ENCODE measurements at places on chromosomes 2 and 18.

- no peak for DNase-seq
These were observed 80.0 kb downstream of the ZNF516 start for GRCh38 chr18:76414936-76415621.

- DNase-seq, result no peak
These were observed 10.3 kb downstream of the MOCOS start for GRCh38 chr18:36197511-36198166.

DNA sequence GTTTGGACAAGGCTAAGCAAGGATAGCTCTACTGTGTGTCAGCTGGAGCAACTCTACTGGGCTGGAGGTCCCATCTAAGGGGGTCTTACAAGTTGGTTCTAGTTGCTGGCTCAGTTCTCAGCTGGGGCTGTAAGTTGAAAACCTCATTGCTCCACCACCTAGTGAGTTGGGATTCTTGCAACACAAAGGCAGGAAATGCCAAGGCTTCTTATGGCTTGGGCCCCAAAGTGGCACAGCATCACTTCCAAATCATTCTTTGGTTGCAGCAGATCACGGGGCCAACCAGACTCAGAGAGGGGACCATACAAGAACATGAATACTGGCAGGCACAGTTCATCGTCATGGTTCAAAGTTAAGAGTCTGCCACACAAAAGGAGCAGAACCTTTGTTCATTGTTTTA lies 332.7 kb downstream of the LRRTM1 start:
- DNase-seq, result no peak

DNA sequence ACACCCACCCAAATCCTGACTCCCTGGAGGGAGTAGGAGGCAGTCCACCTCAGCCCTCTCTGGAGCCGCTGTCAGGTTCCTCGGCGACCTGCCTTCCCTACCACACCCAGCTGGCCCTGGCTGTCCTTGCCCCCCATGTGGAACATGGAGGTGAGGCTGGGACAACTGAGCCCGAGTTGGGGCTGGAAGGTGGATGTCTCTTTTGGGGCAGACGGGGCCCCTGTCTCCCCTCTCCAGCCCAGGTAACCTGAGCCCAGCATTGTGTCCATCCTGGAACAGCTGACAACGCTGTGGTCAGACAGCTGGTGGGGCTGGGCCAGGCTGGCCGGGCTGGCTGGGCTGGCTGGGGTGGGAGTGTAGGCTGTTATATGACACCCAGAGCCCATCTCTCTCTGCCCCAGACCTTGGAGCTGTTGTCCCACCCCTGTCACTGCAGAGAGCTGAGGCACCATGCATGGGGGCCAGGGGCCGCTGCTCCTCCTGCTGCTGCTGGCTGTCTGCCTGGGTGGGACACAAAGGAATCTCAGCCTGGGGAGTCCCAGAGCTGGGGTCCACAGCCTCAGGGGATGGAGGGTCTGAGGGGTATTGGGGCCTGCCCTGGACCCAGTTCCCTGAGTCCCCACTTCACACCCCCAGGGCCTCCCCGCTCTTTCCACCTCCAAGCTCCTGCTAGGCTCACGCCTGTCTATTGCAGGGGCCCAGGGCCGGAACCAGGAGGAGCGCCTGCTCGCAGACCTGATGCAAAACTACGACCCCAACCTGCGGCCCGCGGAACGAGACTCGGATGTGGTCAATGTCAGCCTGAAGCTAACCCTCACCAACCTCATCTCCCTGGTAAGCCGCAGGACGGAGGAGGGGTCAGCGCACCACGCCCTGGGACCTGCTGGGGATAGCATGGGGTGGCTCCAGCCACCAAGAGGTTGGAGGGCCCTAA lies at the start of gene CHRNG:
CHRNG (plus strand) TSS at position 395 of the 934 bp plus-strand sequence; CDS start at position 451, 56 bp downstream.
- DNase-seq, result no peak

GRCh38 chr2:72263776-72264060 lies 116.1 kb upstream of the CYP26B1 start:
- DNase-seq, result no peak

DNA sequence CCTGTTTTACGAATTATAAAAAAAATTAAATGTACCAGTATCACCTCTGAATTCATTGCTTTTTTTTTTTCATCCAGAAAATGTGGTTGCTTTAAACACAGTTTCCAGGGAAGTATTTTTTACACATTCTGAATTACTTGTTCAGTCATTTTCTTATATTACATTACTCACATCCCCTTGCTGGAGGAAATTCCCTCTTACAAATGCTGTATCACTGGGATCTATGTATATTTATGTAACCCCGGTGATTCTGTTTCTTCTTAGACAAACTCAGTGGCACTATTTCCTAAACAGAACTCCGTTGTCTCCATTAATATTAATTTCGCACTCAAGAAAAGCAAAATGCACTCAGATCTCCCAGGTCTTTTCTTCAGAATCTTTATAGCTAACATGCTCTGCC lies 1078.5 kb upstream of the ZEB2 start:
- no peak for DNase-seq

DNA sequence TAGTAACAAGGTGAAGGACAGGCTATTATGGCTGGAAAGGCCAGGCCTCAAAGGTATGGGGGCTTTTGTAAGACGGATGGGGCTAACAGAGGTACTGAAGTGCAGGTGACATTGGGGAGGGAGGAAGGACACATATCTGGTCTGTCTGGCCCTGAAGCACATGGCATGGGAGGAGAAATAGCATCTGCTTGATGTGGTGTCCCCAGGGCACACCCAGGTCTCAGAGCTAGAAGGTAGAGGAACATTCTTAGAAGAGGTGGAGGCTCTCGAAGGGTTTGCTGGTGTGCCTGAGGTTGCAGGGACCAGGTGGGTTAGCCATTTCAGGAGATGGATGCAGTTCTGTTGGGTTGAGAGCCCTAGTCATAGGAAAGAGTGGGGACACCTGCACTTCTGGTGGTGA lies 9.5 kb downstream of the RALB start:
- DNase-seq, result no peak

DNA sequence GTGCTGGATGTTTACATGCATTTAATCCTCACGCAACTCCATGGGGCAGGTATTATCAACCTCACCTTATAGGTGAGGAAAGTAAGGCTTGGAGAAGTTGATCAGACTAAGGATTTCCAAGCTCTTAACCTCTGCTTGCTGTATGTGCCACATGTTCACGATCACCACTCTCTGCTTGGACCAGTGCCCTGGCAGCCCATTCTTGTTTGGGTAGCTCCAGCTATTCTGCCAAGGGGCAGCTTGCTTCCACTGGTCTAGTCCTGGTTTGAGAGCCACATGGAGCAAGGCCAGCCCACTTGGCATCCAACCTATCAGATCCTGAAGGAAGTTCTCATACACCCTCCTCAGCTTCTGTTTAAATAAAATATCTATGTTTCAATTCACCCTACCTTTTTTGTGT lies 14.3 kb downstream of the PLB1 start:
- no peak for DNase-seq

- DNase-seq, result no peak
These were observed 288.9 kb upstream of the ETAA1 start for GRCh38 chr2:67108231-67108630.

DNA sequence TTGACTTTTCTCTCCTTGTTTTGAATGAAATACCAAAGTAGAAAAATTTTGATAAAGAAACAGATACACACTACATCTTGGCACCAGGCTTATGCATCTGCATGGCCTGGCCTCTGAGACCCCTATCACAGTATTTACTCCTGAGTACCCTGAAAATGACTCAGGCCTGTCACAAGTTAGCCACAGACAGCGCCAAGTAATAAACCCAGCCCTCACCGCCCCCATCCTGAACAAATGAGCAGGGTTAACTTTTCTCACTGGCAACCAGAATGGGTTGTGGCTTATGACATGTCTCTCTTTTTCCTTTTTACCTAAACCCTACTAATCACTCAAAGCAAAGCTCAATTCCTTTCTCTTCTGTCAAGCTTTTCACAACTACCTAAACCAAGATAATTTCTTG lies 35.3 kb downstream of the SPRED2 start:
- DNase-seq, result no peak

DNA sequence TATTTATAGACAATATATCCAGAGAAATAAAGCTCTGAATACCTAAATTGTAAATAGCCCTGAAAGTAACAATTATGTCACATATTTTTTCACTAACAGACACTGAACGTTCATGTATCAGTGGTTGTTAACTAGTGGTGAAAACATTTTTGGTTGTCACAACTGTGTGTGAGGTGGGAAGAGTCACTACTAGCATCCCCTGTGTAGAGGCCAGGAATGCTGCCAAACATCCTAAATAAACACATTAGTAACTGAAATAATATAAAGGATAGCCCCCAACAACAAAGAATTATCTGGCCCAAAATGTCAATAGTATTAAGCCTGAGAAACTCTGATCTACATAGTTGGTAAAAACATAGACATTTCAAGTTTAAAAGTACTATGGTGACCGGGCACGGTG lies 64.5 kb downstream of the ROCK1 start:
- DNase-seq, result no peak

DNA sequence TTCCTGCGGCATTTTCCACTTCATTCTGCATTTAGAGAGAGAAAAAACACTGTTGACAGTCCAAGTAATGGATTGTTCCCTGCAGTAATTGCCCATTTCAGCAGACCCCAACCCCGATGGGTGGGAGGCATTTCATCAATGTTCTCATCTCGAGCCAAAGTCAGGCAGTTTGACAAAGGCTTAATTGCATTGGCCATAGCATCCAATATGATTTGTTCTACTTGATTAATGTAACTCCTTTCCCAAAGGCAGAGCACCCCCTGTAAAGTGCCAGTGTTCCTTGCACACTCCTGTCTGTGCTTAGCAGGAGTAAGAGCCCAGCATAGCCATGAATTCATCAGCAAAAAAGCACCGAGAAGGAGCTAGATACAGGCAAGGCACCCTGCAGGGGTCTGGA lies 174.4 kb downstream of the SEPTIN10 start:
- DNase-seq, result no peak

GRCh38 chr2:44570777-44571176 lies 209.0 kb downstream of the CAMKMT start:
- DNase-seq, result no peak

GRCh38 chr2:230961091-230961491 lies 34.8 kb upstream of the SPATA3 start:
- no peak for DNase-seq

DNA sequence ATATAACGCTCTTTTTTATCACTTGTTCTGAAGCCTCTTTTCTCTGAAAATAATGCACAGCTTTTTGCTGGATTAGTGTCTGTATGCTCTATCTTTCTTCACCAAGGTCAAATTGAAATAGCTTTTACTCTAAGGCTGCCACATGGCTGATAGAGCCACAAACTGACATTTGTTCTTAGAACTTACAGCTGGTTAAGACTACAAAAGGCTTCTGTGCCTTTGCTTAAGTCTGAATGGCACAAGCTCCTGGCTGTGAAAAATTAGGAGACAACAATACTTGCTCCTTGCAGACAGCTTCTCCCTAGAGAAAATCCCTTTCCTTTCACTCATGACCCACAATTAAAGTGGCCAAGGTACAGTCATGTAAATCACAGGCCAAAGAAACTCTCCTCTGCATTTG lies 515.3 kb downstream of the DSC3 start:
- DNase-seq, result no peak

GRCh38 chr2:190250421-190250820 lies 69.2 kb downstream of the HIBCH start:
- DNase-seq, result no peak

GRCh38 chr2:85953476-85953875 lies 64.7 kb upstream of the ST3GAL5 start:
- no peak for DNase-seq

- DNase-seq, result no peak
These were observed 82.8 kb upstream of the TMEM18 start for GRCh38 chr2:760001-760400.

DNA sequence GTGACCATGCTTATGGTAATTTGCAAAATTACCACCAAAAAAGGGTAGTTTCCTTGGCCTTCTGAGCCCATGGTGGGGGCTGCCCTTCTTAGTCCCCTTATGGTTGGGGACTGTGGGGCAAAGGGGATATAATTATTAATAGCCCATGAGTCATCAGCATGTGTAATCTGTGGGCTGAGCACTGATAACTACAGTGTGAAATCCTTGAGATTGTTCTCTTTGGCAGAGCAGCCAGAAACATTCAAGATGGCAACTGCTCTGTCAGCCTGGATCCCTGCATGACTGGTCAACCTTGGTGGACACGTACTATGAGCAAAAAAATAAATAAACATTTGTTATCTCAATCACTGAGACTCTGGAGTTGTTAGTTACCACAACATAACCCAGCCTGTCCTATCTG lies 61.3 kb downstream of the MGAT4A start:
- no peak for DNase-seq

GRCh38 chr2:237432484-237433092 lies 18.6 kb upstream of the COL6A3 start:
- peak; percentile 74 for DNase-seq

- no peak for DNase-seq
These were observed 68.1 kb upstream of the CTAGE1 start for GRCh38 chr18:22485808-22486244.

DNA sequence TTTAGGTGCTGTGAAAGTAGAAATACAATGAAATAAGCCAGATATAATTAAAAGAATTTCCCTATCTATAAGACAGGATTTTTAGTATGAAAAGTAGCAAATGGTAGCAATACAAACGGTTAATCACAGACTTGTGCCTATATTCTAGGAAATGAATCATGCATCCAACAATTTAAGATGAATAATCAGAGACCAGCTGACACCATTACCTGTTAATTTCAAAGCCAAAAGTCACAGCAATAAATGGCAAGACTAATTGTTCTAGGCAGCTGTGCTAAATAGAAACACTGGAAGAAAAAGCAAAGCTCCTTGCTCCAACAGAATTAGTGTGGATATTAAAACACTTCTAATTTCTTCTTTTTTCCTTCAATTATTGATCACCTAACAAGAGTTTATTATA lies 35.1 kb upstream of the MPP4 start:
- DNase-seq, result no peak

DNA sequence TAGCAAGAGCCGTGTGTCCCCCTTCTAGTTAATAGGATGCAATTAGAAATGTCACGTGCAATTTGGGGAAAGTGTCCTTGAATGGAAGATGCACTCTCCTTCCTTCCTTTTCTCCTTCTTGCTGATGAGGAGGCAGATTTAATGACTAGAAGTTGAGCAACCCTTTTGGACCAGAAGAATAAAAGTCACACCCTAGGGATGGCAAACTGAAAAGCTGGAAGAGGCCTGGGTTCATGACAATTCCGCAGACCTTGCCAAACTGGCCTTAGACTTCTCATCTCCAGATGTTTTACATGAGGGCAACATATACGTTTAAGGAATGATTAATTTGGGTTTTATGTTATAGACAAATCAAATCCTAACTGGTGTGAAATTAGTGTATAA lies 38.6 kb upstream of the NCOA1 start:
- no peak for DNase-seq

DNA sequence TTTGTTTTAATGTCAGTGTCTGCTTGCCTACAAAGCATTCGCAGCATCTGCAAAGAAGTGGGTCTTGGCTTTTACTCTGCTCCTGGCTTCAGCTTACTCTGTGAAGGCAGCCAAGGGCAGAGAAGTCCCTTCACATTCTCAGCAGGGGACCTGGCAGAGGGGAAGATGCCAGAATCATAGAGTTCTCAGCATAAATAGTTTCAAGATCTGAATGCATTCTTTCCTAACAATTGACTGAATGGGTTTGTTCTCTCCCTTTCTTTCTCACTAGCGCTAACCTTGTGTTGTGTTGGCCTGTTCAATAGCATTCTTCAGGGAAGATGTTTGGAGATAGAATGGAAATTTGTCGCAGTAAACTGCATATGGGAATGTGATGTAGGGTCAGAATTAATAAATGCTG lies 106.9 kb downstream of the FARSB start:
- DNase-seq, result no peak

- no peak for DNase-seq
These were observed 54.4 kb downstream of the MTHFD2 start for GRCh38 chr2:74252862-74253261.

- DNase-seq, result no peak
These were observed 58.3 kb upstream of the NCOA1 start for GRCh38 chr2:24432735-24433134.

Measured in stimulated activated CD4-positive, alpha-beta T cell treated with anti-CD3 and anti-CD28 coated beads, Interleukin-4, amount 100 ng/mL, for 4 hours (primary cell).